ENCODE measurements at places on chromosomes 6 and 20. TPM values are rescaled to one million over a fixed set of nuclear protein-coding genes. Genes with fewer than 3 reads are reported as not detected.

The TCF15 gene
- total RNA-seq, result not detected

DNA sequence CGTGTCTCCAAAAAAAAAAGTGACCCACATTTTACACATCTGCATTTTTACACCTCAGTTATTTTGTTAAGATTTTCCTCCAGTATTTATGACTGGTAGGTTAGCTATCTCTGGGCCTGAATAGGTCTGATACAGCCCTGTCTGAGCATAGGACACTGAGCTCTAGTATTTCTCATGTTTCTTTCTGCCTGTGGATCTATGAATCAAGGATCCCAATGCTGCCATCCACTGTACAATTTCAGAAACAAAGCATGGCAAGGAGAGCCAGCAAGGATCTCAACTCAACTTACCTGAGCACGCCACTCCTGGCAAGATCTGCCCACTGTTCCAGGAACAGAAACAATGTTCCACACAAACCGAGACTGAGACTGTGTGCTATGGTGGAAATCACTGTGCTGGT lies 36.4 kb upstream of the ENPP5 start:
- DNase-seq, result no peak

DNA sequence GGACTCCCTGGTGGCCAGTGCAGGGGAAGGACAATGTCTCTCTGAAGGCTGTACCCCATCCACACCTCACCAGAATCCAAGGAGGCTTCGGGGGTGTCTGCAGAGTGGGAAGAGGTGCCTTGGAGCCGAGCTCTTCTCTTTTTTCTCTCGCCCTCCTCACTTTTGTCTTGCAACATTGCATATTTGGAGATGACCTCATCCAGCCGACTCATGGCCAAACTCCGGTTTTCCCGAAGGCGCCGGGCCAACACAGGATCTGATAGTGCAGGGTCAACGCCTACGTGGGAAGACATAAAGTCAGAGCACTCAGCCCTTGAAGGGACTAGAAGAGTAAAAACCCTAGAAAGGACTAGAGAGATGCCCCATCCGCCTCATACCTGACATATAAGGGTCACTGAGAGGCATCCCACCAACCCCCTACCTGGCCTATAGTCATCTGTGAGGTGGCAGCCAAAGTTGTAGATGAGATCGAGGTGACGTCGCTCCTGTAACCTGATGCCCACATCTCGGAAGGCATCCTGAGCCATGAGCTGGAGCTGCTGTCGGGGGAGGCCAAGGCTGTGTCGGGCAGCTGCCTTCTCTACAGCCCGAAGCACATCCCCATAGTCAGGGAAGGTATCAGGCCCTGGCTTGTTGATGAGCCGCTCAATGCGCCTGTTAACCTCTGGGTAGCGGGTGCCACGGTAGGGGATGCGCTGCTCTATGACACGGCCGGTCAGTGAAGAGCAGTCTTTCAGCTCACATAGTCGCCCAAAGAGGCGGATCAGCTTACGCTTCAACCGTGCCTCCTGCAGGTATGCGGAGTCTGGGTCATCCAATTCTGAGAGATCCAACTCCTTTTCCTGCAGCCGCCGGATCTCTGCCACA lies 3.0 kb upstream of the ZBTB22 start:
- peak; percentile 48 for DNase-seq

GRCh38 chr6:125866433-125866832 lies 75.7 kb downstream of the NCOA7 start:
- DNase-seq, result no peak

The SLC17A4 gene
- total RNA-seq, result not detected

- no peak for DNase-seq
These were observed 15.9 kb downstream of the TMEM200A start for GRCh38 chr6:130381459-130382380.

GRCh38 chr6:53714395-53714794 lies 48.8 kb upstream of the KLHL31 start:
- no peak for DNase-seq

DNA sequence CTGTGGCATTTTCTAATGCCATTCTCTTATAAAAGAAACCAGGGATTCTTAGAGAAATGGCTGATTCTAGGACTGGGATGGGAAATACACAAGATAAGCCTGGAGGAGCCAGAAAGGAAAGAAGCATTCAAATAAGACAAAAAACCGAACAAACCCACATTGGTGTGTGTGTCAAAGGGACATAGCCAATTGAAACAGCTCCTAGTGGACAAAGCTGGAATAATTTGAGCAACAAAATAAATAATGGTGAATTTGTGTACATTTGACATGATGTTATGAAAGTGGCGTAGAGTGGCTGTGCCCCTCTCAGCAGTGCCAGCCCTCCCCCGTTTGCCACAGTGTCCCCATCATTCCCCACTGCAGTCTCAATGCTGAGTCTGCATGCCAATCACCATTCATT lies 55.5 kb downstream of the B3GAT2 start:
- no peak for DNase-seq

DNA sequence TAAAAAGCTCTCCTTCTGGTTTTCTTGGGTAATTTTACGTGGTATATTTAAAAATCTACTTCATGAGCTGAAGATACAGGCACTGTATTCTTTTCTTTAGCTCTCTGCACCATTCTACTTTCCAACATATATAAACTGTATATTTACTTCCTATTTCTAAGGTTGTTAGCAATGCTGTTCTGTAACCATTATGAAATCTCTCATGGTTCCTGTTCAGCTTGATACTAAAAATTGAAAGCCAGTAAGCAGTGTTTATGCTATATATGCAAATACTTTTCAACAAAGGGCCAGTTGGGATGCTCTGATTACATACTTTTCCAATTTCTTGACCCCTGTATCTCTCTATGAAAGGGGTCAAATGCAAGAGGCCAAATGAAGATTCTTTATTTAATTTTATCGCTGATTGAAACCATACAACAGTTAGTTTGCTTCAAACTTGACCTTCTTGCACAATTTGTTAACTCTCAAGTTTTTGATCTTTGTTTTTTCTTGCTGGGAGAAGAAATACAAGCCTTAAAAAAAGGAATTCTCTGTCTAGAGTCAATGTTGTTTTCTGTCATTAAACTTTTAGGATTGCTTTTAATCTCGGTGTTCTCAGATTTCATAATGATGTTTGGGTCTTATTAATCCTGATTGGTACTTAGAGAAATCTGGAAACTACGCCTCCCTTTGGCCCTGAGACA lies 223.2 kb downstream of the PRL start:
- DNase-seq, result no peak

DNA sequence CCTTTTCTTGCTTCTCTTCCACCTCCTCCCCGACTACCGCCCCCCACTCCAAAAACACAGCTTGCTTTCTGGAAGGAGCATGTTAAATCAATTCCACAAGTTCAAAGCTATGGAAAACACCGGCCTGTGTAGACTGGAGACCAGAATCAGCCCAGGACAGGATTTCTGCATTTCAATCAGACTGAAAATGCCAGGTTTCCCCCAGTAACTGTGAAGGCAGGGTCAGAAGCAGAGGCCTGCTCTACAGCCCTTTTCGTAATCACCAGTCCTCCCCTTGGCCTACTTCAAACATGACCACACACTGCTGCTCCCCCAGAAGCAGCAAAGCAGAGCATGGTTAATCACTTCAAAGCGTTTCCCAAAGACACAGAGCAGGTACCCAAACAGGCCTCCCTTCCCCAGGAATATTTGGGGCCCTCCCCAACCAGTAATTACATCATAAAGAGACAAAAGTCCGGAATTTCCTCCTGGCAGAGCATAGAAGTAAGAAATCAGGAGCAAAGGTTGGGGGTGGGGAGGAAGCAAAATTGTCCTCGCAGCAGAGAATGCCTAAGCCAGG lies 38.4 kb downstream of the ZMYND8 start:
- peak; percentile 52 for DNase-seq

DNA sequence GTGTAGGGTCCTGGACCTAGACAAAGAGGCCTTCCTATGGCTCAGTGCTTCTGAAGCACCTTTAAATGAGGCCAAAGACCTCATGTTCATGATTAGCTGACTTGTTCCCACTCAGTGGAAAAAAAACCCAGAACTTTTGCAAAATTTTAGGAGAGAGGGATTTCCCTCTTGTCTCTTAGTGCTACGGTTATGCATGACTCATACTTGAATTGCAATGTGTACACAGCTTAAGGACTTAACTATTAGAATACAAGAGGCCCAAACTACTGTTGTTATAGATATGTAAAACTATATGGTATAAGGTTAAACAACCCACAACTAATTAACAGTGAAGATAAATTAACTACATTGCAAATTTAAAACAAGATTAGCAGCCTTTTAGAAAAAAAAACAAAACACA lies 32.3 kb upstream of the HLA-A start:
- DNase-seq, result peak; percentile 5

The FYN gene
- total RNA-seq, result 26.0 TPM

The OR12D3 gene
- total RNA-seq, result not detected

- peak; percentile 21 for DNase-seq
These were observed 291.8 kb downstream of the FOXC1 start for GRCh38 chr6:1901556-1901955.

The TRIM31 gene
- total RNA-seq, result not detected

The BANF2 gene
- not detected for total RNA-seq

Measured in A172 (cell line).